ENCODE measurements at places on chromosomes 3 and 15. TPM values are rescaled to one million over a fixed set of nuclear protein-coding genes. Genes with fewer than 3 reads are reported as not detected.
A peak's percentile ranks its signal among the peaks of the same experiment; 100 is the strongest.

DNA sequence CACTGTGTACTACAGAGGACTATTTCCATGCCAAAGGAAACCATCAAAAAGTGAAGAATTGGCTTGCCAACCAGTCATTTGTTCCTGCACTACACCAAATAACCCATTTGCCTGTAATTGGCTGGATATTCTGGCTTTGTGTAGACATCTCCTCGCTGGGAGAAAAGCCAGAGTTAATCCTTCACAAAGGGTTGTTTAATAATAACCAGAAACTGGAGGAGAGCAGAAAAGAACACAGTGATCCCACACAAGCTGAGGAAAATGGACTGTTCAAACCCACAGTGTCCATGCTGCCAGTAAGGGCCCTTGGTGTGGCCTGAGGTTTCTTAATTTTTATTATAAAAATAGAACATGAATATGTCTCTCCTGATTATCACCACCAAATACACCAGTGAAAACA, 294.0 kb downstream of the RORA start:
- no peak overlapping the region for H3K27ac ChIP-seq
- no peak for DNase-seq
- no peaks in the 10 kb centered on the region for H3K4me1 ChIP-seq
- H3K36me3 ChIP-seq = no peaks in the 10 kb centered on the region

GRCh38 chr15:26970712-26971210, at the start of gene GABRG3:
GABRG3 (plus strand) TSS chr15:26971181.
- DNase-seq = no peak
- H3K27ac ChIP-seq = no peak within 1 kb of the TSS
- peak within 1 kb of the TSS; percentile 34 for H3K4me3 ChIP-seq
- peaks cover 82% of the 10 kb centered on the region for H3K27me3 ChIP-seq

DNA sequence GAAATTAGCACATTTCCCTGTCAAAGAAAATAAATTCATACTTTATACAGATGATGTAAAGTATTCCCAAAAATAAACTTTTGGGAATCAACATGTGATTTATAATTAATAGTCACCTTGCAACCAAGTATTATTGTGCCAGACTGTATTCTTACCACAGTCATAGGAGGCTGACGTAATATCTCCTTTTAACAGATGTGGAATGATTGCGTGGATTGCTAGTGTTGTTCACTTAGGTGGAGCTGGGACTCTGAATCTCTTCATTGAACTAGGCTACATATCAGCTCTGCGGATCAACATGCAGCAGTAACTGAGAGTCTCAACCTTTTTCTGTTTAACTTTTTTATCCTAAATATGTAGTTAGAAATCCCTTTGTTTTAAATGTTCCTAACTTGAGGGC, 37.2 kb downstream of the PXK start:
- no peaks in the 10 kb centered on the region for H3K4me1 ChIP-seq
- no peaks in the 10 kb centered on the region for H3K27me3 ChIP-seq
- H3K27ac ChIP-seq = no peak overlapping the region
- no peak for DNase-seq
- no peak overlapping the region for H3K4me3 ChIP-seq

DNA sequence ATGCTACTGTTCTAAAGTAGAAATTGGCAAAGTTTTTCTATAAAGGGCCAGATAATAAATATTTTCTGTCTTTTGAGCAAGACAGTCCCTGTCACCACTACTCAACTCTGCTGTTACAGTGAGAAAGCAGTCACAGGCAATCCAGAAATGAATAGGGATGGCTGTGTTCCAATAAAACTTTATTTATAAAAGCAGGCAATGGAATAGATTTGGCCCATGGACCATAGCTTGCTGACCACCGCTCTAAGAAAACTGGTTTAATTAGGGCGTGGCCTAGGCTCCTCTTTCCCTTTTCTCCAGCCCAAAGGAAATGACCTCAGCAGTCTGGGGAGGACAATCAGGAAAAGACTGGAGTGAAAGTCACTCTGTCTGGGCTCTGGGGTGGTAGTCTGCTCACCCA, 183.8 kb downstream of the MEGF11 start:
- no peak overlapping the region for H3K27ac ChIP-seq
- no peaks in the 10 kb centered on the region for H3K27me3 ChIP-seq
- no peaks in the 10 kb centered on the region for H3K4me1 ChIP-seq

DNA sequence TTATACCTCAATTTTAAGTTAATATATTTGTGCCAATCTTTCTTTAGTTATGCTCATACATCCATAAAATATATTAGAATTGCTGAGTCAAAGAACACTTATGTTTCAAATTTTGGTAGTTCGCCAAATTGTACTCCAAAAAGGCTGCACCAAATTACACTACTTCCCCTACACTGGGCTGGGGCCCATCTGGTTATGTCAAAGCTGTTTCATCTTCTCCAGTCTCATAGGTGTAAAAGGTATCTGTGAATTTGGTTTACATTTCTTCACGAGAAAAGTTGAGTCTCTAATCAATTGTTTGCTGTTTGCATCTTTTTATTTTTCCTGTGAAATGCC, 706 bp downstream of the FSIP1 start:
- H3K27me3 ChIP-seq = no peaks in the 10 kb centered on the region
- H3K36me3 ChIP-seq = no peaks in the 10 kb centered on the region
- peaks cover 8% of the 10 kb centered on the region for H3K4me1 ChIP-seq
- H3K27ac ChIP-seq = peak overlapping the region; percentile 1

- no peaks in the 10 kb centered on the region for H3K36me3 ChIP-seq
- no peaks in the 10 kb centered on the region for H3K4me1 ChIP-seq
- no peak overlapping the region for H3K4me3 ChIP-seq
Observed at GRCh38 chr3:178851564-178851963, 220.0 kb downstream of the ZMAT3 start.

GRCh38 chr3:141426404-141427034, 58.2 kb downstream of the ZBTB38 start:
- DNase-seq = peak; percentile 64
- no peak overlapping the region for H3K4me3 ChIP-seq
- H3K27ac ChIP-seq = peak overlapping the region; percentile 88
- H3K36me3 ChIP-seq = no peaks in the 10 kb centered on the region

- no peak for DNase-seq
- no peaks in the 10 kb centered on the region for H3K27me3 ChIP-seq
- H3K4me3 ChIP-seq = no peak overlapping the region
- H3K36me3 ChIP-seq = no peaks in the 10 kb centered on the region
- peak overlapping the region; percentile 16 for H3K27ac ChIP-seq
Observed at GRCh38 chr15:62833646-62834045, 208.9 kb upstream of the TPM1 start.

SLC28A2 gene
- total RNA-seq = not detected

GOLGA6D gene
- total RNA-seq = 0.06 TPM

LYZL4 gene
- 4.3 TPM for total RNA-seq

STAB1 gene
- total RNA-seq = 2.2 TPM
